H1 (cell line): ENCODE measurements at places on chromosomes 5 and 9. TPM values are rescaled to one million over a fixed set of nuclear protein-coding genes. Genes with fewer than 3 reads are reported as not detected.

Gene GNA14
- total RNA-seq, result 3.2 and 3.4 TPM in 2 replicates

Gene PTGS1
- 1.1 and 1.3 TPM in 2 replicates for total RNA-seq

Gene INSL6
- total RNA-seq, result not detected in 2 replicates

Gene TERT
- 21.0 and 23.1 TPM in 2 replicates for total RNA-seq

DNA sequence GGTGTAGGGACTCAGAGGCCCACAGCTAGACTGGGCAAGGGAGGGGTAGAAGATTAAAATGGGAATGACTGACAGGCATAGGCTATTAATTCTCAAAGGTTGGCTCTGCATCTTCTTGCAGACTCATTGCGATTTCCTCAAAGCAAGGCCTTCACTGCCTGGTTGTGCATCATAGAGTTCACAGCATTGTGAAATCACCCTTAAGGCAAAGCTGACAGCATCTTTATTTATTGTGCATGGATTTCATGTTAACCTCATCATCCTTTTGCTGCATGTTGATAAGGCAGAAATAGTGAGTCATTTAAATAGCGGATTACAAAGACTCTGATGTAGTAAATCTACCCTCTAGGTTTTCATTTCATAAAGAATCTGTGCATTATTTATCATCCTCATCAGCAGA is 13.6 kb upstream of the PALM2AKAP2 start:
- H3K27me3 ChIP-seq, result no peaks in the 10 kb centered on the region
- no peak for DNase-seq

GRCh38 chr9:117734523-117735314 is 30.5 kb downstream of the TLR4 start:
- no peaks in the 10 kb centered on the region for H3K27me3 ChIP-seq
- H3K27ac ChIP-seq, result no peak overlapping the region
- no peak for DNase-seq
- no peaks in the 10 kb centered on the region for H3K4me1 ChIP-seq
- no peak overlapping the region for H3K4me3 ChIP-seq
- H3K36me3 ChIP-seq, result no peaks in the 10 kb centered on the region

GRCh38 chr5:157689942-157690689 is 18.8 kb downstream of the C5orf52 start:
- no peaks in the 10 kb centered on the region for H3K36me3 ChIP-seq
- no peaks in the 10 kb centered on the region for H3K27me3 ChIP-seq
- H3K4me3 ChIP-seq, result no peak overlapping the region
- H3K27ac ChIP-seq, result no peak overlapping the region

GRCh38 chr9:6759185-6759977 is 1.6 kb downstream of the KDM4C start:
- peaks cover 7% of the 10 kb centered on the region; the same call in 1 of the 2 replicates for H3K4me1 ChIP-seq
- no peaks in the 10 kb centered on the region for H3K36me3 ChIP-seq
- DNase-seq, result no peak
- H3K27ac ChIP-seq, result no peak overlapping the region
- no peaks in the 10 kb centered on the region for H3K27me3 ChIP-seq
- H3K4me3 ChIP-seq, result peak overlapping the region; percentile 82
